ENCODE measurements at places on chromosomes 12 and 14.

DNA sequence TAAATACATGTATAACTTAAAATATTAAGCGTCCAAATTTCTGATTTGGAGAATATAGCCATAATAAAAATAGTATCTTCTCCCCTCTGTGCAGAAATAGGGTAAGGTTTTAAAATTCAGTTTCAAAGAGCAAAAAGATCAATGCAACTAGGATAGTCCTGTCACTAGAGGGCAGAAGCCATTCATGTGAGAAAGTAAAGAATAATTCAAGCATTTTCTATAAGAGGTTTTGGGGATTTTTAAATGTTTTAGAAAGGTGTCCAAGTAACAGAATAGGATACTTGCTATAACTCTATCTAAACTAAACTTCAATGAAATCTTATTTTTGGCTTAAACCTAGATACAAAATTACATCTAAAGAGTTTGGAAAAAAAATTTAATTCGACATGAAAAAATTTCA is 50.3 kb downstream of the ADAMTS20 start:
- DNase-seq = peak; percentile 44

GRCh38 chr12:50110762-50111351 is 1.2 kb upstream of the COX14 start:
- peak; percentile 70 for DNase-seq

GRCh38 chr14:96130854-96131253 is 73.8 kb upstream of the BDKRB2 start:
- DNase-seq = no peak

- no peak for DNase-seq
These were observed 306.6 kb upstream of the SOX5 start for GRCh38 chr12:24255920-24256665.

DNA sequence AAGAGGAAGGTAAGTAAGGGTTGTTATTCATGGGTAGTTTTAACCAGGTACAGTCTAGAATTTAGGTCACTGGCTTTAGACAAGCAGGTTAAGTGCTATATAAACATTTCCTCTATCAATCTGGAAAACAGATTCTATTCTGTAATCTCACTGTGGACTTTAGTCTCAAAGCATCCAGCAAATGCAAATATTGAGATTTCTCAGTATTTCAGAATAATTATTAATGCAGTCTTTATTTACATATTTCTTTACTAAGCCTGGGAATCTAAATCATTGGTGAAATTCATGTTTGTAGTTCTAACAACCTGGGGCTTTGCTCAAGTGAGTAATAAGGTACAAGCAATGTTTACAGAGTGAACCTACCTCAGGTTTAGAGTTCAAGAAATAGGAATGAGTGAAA is 61.9 kb downstream of the SLC41A2 start:
- DNase-seq = no peak

GRCh38 chr14:91484186-91484585 is 25.9 kb downstream of the PPP4R3A start:
- DNase-seq = no peak

- DNase-seq = no peak
These were observed 36.8 kb upstream of the TUBA1A start for GRCh38 chr12:49225576-49226166.

DNA sequence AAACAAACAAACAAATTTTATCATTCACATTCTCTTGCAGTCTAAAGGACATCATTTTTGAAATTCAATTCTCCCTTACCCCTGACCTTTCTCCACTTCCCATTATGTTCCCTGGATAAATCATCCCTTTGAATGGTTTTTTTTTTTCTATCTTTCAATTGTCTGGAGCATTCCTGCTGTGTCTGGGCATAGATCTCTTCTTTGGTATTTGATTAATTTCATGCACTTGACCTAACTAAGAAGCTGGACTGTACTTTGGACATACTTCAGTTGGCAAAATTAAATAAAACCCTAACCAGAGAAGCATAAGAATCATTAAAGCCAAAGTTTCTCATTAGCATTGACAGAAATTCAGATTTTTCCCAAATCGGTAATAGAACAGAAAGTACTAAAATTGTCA is 163.6 kb upstream of the BMP4 start:
- DNase-seq = no peak

DNA sequence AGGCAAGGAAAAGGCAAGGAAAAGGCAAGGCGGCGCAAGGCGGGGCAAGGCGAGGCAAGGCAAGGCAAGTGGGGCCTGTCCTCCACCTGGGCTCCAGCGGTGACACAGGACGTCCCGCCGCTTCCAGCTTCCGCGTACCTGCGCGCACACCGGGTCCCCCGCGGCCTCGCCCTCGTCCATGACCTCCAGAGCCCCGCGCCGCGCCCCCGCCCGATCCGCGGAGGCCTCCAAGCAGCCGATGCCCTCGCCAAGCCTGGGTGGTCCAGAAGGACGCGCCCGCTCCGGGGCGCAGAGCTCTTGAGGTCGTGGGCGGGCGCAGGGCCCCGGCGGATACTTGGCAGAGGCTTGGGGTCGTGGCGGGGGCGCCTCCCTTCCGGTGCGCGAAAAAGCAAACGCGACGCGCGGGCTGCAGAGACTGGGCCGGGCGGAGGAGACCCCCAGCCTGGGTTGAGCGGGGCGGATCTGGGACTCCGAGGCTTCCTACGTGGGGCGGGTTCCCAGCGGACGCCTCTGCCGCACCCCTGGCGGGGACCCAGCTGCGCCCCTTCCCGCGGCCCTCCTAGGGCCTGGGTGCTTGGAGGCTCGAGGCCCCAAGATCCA is 60.8 kb upstream of the EIF5 start:
- DNase-seq = peak; percentile 10

DNA sequence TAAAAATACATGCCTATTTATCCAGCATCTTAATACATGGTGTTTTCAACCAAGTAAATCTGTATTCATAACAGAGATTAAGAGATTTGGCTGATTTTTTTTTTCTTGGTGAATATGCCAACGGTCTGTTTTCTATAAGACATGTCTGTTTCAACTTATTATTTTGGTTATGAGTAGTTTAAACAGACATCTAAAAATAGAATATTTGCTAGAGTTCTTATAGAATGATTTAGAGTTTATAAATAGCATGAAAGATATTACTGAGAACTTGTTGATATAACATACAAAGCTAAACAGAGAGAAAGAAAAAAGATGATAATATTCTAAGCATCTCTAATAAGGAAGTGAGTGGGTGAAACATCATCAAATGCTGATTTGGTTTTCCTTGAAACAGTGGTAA is 199.9 kb downstream of the CCDC91 start:
- no peak for DNase-seq

- DNase-seq = no peak
These were observed 11.2 kb upstream of the RNU6-7 start for GRCh38 chr14:32190673-32191072.

DNA sequence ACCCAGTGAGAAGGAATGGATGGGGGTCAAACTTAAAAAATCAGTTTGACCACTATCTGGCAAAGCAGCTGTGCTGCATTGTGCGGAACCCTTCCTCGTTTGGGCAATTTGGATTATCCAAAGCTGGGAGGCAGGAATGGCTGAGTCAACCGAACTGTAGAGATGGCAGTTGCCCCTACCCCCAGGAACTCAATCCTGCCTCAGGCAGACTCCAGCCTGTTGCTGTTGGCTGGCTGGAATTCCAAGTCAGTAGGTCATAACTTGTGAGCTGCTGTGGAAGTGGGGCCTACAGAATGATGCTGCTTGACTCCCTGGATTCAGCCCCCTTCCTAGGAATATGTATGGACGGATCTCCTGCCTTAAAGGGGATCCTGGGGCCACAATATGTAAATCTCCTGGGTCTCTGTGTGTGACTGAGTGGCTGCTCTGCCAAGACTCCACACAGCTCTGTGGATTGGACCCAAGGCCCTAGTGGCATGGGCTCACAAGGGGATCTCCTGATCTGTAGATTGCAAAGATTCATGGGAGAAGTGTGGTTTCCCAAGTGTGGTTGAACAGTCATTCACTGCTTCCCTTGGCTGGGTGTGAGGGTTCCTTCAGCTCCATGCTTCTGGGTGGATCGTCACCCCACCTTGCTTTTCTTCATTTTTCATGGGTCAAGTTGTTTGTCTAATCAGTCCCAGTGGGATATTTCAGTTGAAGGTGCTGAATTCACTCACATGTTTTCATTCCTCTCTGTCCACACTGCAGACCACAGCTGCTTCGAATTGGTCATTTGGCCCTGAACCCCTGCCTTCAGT is 19.2 kb downstream of the LUM start:
- DNase-seq = no peak

- DNase-seq = no peak
These were observed 81.1 kb upstream of the CPM start for GRCh38 chr12:69014047-69014446.

GRCh38 chr14:73323896-73324399 is 86.6 kb downstream of the PAPLN start:
- DNase-seq = no peak

DNA sequence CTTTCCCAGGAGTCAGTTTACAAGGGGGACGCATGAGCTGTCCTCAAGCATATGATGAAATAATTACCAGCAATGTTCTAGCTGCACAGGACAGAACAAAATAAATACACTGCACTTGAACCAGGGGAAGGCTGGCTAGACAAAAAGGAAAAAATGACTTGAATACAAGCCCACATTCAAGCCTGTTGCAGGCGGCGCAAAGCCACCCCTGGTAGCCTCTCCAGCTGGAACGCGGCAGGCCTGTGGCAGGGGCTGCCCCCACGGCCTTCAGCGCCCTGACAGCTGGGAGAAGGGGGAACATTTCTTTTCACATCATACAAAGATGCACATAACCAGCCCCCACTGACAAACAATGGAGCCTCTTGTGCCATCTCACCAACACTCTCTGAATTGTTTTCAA is 57.1 kb downstream of the TRAFD1 start:
- DNase-seq = no peak

- DNase-seq = no peak
These were observed 67.7 kb downstream of the ZC3H14 start for GRCh38 chr14:88630565-88630964.

DNA sequence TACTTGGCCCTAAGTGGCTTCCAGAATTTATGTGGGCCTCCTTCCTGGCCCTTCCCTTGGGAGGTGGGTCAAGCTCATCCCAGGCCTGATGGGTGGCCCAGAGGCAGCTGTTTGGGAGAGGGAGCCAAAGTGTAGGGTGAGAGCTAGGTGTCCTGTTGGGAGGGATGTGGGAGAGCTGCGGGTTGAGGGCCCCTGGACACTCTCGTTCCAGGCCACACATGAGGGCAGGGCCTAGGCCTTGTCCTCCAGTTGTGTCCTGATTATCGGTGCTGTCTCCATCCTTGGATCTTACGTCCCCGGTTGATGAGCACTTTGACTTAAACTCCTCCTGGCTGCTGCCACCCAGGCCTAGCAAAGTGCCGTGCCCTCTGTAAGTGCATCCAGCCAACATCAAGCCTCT is 177.5 kb upstream of the VASH1 start:
- no peak for DNase-seq

GRCh38 chr12:66694666-66695613 is 16.1 kb upstream of the GRIP1 start:
- DNase-seq = no peak

GRCh38 chr12:27952510-27952909 is 20.0 kb downstream of the PTHLH start:
- DNase-seq = peak; percentile 92

DNA sequence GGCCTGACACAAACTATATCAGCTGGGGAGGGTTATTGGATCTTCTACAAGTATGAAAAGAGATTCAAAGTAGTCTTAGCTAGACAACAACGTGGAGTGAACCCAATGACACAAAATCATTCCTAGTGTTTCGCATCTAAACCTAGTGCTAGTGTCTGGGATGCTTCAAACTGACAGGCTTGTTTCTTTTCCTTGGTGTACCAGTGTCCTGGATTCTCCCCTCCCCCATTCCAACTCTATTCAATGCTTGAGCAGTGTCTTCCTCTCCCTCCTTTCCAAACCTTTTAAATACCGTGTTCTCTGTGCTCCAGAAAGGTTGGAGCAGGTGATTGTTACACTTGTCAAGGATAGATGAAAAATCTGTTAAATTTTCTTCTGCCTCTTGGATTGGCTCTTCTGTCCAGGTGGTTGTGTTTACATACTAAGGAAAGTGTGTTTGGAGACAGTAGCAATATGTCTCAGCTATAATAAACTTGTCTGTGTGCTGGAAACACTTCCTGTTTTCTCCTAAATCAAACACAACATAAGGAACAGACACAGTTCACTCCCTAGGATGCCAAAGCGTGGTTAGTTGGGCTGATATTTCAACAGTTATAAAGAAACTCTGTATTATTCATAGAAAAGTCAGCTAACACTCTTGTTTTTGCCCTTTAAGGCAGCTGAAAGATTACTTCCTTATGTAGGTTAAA is 14.4 kb upstream of the GUCY2C start:
- peak; percentile 2 for DNase-seq

DNA sequence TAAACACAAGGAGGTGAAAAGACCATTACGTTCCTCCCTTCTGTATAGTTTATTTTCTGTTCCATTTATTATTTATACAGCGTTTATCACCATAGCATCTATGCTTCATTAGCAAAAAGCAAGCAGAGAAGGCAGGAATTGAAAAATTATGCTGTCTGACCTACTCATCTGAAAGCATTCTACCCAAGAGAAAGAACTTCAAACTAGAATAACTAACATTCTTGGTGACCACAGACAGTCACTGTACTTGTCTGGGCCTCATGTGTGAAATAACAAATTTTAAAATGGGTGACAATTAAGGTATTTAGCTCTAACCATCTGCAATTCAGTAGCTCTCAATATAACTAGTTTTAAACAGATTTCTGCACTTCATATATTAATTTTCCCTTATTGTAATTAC is 29.3 kb upstream of the PDE3A start:
- no peak for DNase-seq

GRCh38 chr12:726281-727140 is 25.9 kb upstream of the WNK1 start:
- DNase-seq = peak; percentile 71

GRCh38 chr12:55684761-55685370 is 22.8 kb downstream of the ITGA7 start:
- no peak for DNase-seq

GRCh38 chr14:91841065-91841464 is 26.3 kb downstream of the TC2N start:
- no peak for DNase-seq

DNA sequence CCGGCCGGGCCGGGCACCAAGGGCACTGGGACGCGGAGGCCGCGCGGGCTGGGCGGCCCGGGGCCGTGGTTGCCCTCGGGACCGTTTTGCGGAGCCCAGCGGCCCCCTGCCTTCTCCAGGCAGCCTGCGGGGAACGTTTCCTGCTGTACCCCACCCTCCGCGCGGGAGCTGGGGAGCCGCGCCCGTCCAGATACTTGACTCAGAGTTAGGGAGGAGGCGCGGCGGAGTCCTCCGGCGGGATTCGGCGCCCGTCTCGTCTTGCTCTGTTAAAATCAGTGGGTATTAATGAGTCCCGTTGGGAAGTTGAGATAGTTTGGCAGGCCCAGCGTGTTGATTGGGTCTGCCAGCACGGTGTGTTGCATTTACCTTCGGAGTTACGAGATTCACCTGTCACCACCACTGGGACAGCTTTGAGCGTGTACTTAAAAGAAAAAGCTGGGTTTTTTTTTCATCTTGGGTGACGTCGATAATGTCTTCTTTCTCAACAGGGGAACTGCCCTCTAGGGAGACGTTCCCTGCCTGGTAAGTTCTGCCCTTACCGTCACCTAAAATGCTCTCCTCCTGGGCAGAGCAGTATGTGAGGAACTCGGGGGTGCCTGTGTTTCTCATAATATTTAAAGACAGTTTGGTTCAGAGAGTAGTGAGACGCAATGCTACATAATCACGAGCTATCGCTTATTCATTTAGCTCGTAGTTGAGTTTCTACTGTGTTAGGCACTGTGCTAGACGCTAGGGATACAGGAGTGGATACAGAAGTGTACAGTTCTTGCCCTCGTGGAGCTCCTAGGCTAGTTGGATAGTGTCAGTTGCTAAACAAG is 596 bp downstream of the DLST start:
- peak; percentile 52 for DNase-seq

GRCh38 chr14:22304326-22304725 is 284.7 kb downstream of the DAD1 start:
- no peak for DNase-seq
